ENCODE measurements at places on chromosomes 1 and 21. TPM values are rescaled to one million over a fixed set of nuclear protein-coding genes. Genes with fewer than 3 reads are reported as not detected.

The TMOD4 gene
- 1.7 TPM for total RNA-seq

The GPR37L1 gene
- total RNA-seq: 0.28 TPM

The ZMPSTE24 gene
- total RNA-seq: 32.8 TPM

The B4GALT3 gene
- total RNA-seq: 38.2 TPM

- H3K27me3 ChIP-seq: no peaks in the 10 kb centered on the region
- no peak overlapping the region for H3K4me3 ChIP-seq
- peaks cover 2% of the 10 kb centered on the region for H3K4me1 ChIP-seq
- no peaks in the 10 kb centered on the region for H3K36me3 ChIP-seq
- H3K27ac ChIP-seq: no peak overlapping the region
These were observed 34.7 kb upstream of the CASZ1 start for GRCh38 chr1:10830961-10831668.

- no peak overlapping the region for H3K27ac ChIP-seq
- H3K4me1 ChIP-seq: no peaks in the 10 kb centered on the region
- H3K4me3 ChIP-seq: no peak overlapping the region
- DNase-seq: no peak
- no peaks in the 10 kb centered on the region for H3K27me3 ChIP-seq
- no peaks in the 10 kb centered on the region for H3K36me3 ChIP-seq
These were observed 44.5 kb downstream of the KIRREL1 start for GRCh38 chr1:158037866-158038359.

- H3K4me3 ChIP-seq: no peak overlapping the region
- H3K27me3 ChIP-seq: no peaks in the 10 kb centered on the region
- no peak for DNase-seq
These were observed 175.3 kb downstream of the APP start for GRCh38 chr21:25995278-25995677.

DNA sequence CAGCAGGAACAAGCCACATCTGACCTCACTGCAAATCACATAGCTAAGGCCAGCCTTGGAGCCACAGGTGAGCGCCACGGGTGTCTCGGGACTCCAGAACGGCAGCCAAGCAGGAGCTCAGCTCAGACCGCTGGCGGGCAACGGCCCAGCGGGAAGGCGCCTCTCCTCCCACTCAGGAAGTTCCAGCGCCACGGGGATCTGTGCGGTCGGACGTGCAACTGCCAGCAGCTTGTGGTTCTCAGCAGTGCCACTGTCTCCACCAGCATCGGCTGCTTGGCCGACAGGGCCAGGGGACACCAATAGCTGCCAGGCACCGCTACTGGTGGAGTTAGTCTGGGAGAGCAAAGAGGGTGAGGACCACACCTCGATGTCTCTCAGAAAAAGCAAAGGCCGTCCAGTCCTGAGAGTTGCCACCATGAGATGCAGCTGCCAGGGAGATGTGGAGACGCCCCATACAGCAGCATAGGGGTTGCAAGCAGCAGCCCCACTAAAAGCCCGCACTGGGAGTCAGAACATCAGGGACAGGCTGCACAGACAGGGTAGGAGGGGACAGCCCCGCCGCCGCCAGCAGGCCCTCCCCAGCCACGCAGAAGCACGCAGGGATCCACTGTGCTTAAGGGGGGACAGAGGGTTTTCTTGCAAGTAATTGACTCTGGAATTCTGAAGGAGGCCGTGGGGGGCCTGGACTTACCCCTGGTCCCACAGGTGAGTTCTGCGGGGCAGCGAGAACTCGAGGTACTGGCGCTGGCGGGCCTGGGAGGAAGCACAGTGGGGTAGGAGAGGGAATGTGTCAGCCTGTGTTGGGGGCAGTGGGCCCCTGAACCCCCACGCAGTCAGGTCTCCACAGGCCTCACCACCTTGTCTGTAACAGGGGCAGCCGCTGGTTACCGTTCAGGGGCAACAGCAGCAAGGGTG is 83.5 kb downstream of the NPHP4 start:
- DNase-seq: no peak
- H3K4me3 ChIP-seq: no peak overlapping the region
- H3K4me1 ChIP-seq: no peaks in the 10 kb centered on the region
- no peak overlapping the region for H3K27ac ChIP-seq

- H3K36me3 ChIP-seq: no peaks in the 10 kb centered on the region
- no peaks in the 10 kb centered on the region for H3K27me3 ChIP-seq
- no peak for DNase-seq
- H3K4me1 ChIP-seq: no peaks in the 10 kb centered on the region
- H3K27ac ChIP-seq: no peak overlapping the region
- no peak overlapping the region for H3K4me3 ChIP-seq
These were observed 217.5 kb downstream of the LRRIQ3 start for GRCh38 chr1:73980324-73981040.

DNA sequence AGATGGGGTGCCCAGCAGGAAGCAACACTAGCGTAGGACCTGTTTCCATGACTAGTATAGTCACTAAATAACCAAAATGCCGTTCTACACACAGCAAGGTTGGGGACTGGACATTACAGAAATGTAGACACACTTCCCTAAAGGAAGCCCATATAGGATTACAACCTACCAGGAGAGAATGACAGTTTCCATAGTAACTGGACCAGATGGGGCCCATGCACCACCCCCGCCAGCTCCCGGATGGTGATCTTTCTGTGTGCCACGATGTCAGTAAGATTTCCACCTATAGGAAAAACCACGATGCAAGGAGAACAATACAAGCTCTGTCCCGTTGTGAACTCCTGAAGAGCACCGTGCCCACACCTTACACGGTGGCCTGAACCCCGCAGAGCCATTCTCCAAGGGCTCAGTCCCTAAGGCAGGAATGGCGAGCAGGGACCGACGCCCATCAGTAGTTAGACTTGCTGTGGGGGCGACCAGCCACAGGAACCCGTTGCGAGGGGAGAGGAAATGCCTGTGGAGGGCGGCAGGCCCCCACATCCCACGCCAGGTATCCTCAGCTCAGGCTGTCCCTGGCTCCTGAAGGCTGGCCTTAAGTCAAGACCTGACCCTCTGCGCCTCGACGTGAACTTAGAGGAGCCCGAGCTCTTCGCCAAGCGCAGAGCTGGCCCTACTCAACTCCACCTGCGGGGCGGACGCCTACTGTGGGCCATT is 13.6 kb upstream of the CEP85 start:
- no peak for DNase-seq
- no peak overlapping the region for H3K27ac ChIP-seq
- no peak overlapping the region for H3K4me3 ChIP-seq

GRCh38 chr1:53219711-53220110 is 723 bp downstream of the CZIB start:
- H3K27ac ChIP-seq: peak overlapping the region; percentile 92
- no peaks in the 10 kb centered on the region for H3K36me3 ChIP-seq
- no peak for DNase-seq
- H3K4me3 ChIP-seq: peak overlapping the region; percentile 82
- H3K27me3 ChIP-seq: no peaks in the 10 kb centered on the region

- no peak for DNase-seq
- H3K4me1 ChIP-seq: no peaks in the 10 kb centered on the region
- H3K27me3 ChIP-seq: no peaks in the 10 kb centered on the region
- H3K4me3 ChIP-seq: no peak overlapping the region
These were observed 92.9 kb downstream of the LAMC2 start for GRCh38 chr1:183278739-183279591.

DNA sequence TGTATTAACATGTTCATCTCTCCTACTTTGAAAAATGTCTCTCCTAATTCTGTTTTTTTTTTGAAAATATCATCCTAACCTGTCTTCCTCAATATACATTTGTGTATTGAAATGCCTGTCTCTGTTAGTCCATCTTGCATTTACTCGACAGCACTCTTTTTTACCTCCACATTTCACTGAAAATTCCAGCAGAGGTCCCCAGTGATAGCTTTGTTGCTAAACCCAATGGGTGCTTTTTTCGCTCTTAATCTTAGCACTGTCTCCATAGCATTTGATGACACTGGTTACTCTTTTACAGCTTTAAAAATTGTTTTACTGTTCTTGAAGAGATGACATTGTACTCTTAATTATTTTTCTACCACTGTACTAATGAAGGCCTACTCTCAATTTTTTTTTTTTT is 10.8 kb downstream of the OSBPL9 start:
- H3K4me1 ChIP-seq: peaks cover 3% of the 10 kb centered on the region
- H3K36me3 ChIP-seq: no peaks in the 10 kb centered on the region
- no peaks in the 10 kb centered on the region for H3K27me3 ChIP-seq
- DNase-seq: no peak
- H3K4me3 ChIP-seq: no peak overlapping the region
- no peak overlapping the region for H3K27ac ChIP-seq

GRCh38 chr1:229970714-229971113 is 96.3 kb upstream of the GALNT2 start:
- H3K4me3 ChIP-seq: no peak overlapping the region
- H3K36me3 ChIP-seq: no peaks in the 10 kb centered on the region
- no peaks in the 10 kb centered on the region for H3K27me3 ChIP-seq
- no peak overlapping the region for H3K27ac ChIP-seq
- H3K4me1 ChIP-seq: no peaks in the 10 kb centered on the region

- no peaks in the 10 kb centered on the region for H3K4me1 ChIP-seq
- no peak overlapping the region for H3K4me3 ChIP-seq
- no peak overlapping the region for H3K27ac ChIP-seq
- H3K36me3 ChIP-seq: no peaks in the 10 kb centered on the region
These were observed 38.8 kb downstream of the DDR2 start for GRCh38 chr1:162670928-162671663.

DNA sequence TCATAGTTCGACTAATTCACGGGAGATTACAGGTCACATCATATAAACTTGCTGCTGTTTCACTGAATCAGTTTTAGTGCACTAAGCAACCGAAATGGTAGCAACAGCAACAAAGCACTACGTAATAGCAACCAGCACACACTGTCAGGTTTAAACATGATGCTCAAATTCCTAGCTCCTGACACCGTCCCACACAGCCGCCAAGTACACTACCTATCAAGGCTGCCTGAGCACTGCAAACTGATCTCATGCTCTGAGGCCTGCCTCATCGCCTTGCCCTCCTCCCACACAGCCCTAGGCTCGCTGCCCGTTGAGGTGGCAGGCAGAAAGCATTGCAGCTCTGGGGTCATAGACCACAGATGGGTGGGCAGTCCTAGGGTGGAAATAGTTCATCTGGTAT is 12.4 kb downstream of the LAMC2 start:
- no peak overlapping the region for H3K4me3 ChIP-seq
- peak; percentile 69 for DNase-seq
- no peaks in the 10 kb centered on the region for H3K36me3 ChIP-seq
- no peaks in the 10 kb centered on the region for H3K27me3 ChIP-seq
- no peaks in the 10 kb centered on the region for H3K4me1 ChIP-seq

GRCh38 chr1:168654198-168654915 is 74.6 kb downstream of the DPT start:
- no peaks in the 10 kb centered on the region for H3K36me3 ChIP-seq
- no peaks in the 10 kb centered on the region for H3K4me1 ChIP-seq
- H3K4me3 ChIP-seq: no peak overlapping the region
- DNase-seq: no peak
- no peak overlapping the region for H3K27ac ChIP-seq

DNA sequence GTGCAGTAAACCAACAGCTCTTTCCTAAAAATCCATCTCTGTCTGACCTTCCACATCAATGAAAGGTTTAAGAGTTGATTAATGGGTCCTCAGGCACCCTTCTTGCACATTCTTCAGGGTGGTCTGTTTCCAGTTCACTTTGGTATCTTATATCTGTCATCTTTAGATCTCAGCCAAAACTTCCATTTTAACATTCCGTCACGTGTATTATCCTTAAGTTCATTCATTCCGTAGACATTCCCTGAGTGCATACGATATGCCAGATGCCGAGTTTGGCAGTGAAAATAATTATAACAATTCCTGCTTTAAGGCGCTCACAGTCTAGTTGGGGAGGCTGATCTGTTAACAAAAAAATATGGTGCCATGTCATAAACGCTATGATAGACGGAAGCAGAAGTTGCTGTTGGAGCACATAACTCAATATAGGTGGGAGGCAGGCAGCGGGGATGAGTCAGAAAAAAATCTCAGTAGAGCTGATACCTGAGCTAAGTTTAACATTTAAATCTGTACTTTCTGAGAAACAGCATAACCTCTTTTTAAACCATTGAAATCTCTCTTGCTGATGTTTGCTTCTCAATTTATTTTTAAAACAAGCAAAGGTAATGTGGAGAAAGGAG is 59.6 kb upstream of the HOOK1 start:
- no peaks in the 10 kb centered on the region for H3K27me3 ChIP-seq
- H3K27ac ChIP-seq: no peak overlapping the region
- no peaks in the 10 kb centered on the region for H3K4me1 ChIP-seq
- no peak for DNase-seq

DNA sequence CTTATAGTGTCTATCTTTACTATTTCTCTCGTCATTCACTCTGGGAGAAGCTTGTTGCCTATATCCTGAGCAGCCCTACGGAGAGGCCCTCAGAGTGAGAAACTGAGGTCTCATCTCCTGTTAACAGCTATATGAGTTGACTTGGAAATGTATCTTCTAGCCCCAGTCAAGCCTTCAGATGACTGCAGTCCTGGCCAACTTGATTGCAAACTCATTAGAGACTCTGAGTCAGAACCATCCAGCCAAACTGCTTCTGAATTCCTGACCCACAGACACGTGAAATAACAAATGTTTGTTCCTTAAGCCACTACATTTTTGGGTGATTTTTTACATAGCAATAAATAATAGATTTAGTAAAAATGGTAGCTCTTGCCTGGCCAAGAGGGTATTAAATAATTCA is 3.9 kb upstream of the ZBED6 start:
- no peak for DNase-seq
- H3K36me3 ChIP-seq: no peaks in the 10 kb centered on the region
- H3K27ac ChIP-seq: no peak overlapping the region
- H3K27me3 ChIP-seq: no peaks in the 10 kb centered on the region
- H3K4me1 ChIP-seq: no peaks in the 10 kb centered on the region

DNA sequence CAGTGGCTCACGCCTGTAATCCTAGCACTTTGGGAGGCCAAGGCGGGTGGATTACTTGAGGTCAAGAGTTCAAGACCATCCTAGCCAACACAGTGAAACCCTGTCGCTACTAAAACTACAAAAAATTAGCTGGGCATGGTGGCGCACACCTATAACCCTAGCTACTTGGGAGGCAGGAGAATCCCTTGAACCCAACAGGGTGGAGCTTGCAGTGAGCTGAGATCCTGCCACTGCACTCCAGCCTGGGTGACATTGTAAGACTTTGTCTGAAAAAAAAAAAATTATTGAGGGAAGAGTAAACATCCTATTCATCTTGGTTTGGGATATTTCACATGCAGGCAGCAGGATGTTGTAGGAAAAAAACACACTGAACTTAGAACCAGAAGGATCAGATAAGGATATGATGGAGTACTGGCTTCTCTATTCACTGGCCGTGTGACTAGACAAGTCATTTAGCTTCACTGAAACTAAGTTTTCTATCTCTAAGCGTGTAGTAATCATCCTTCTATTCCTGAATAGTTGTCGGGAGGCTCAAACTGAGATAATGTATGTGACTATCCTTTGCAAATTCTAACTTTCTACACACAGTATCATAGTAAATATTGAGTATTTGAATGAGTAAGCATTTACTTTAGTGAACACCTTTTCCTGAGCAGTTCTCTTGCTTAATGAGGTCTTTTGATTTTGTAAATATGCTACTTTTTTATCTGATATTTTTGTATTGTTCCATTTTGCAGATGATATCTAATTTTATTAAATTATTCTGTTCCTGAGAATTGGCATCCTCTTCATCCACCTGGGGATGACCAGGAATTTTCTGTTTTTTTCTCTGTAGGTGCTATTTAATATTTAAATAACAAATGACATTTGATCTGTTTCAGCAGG is 18.2 kb downstream of the CAP1 start:
- H3K27me3 ChIP-seq: no peaks in the 10 kb centered on the region
- H3K27ac ChIP-seq: no peak overlapping the region
- DNase-seq: no peak
- H3K4me3 ChIP-seq: no peak overlapping the region

Data from prostate gland (tissue), 2 donors.